SK-MEL-5 (cell line): ENCODE measurements at places on chromosomes 13 and 19. TPM values are rescaled to one million over a fixed set of nuclear protein-coding genes. Genes with fewer than 3 reads are reported as not detected.

Gene MCEMP1
- not detected in 2 replicates for total RNA-seq

Gene CPB2
- 0.55 and 0.93 TPM in 2 replicates for total RNA-seq

Gene ZNF699
- total RNA-seq: 4.2 and 5.6 TPM in 2 replicates

Gene MAG
- not detected in 2 replicates for total RNA-seq

Gene ZNF730
- total RNA-seq: 0.08 and 0.27 TPM in 2 replicates

Gene MYH14
- total RNA-seq: 15.1 and 22.2 TPM in 2 replicates

Gene CEACAM6
- 0.13 TPM in 1 of 2 replicates, not detected in the other for total RNA-seq

Gene SOX21
- total RNA-seq: 0.08 and 0.19 TPM in 2 replicates

Gene SPACA4
- total RNA-seq: not detected in 2 replicates

Gene FAM83E
- 0.34 TPM in 1 of 2 replicates, not detected in the other for total RNA-seq

Gene ZSCAN4
- not detected in 2 replicates for total RNA-seq

Gene GPATCH1
- 6.8 and 9.2 TPM in 2 replicates for total RNA-seq

Gene FLT1
- total RNA-seq: 0.03 and 0.18 TPM in 2 replicates

Gene EPS8L1
- 8.1 and 8.7 TPM in 2 replicates for total RNA-seq

Gene IGFL3
- total RNA-seq: not detected in 2 replicates

Gene OVOL3
- not detected in 2 replicates for total RNA-seq

Gene KLK8
- 0.96 TPM in 1 of 2 replicates, not detected in the other for total RNA-seq

Gene CDX2
- 2.5 and 4.4 TPM in 2 replicates for total RNA-seq

Gene PPFIA3
- total RNA-seq: 8.8 and 9.9 TPM in 2 replicates

Gene TBCB
- total RNA-seq: 181 and 190 TPM in 2 replicates

Gene TRPM4
- 3.4 and 3.5 TPM in 2 replicates for total RNA-seq

Gene FBXO27
- 0.32 and 1.0 TPM in 2 replicates for total RNA-seq

Gene PGPEP1
- 8.1 and 10.5 TPM in 2 replicates for total RNA-seq

Gene KIRREL2
- total RNA-seq: 1.7 and 2.4 TPM in 2 replicates

Gene C19orf85
- total RNA-seq: not detected in 2 replicates

Gene ATXN8OS
- total RNA-seq: not detected in 2 replicates

Gene FGF21
- not detected in 2 replicates for total RNA-seq

Gene ZNF665
- total RNA-seq: not detected in 2 replicates

Gene SIGLEC14
- total RNA-seq: not detected in 2 replicates

Gene LHB
- total RNA-seq: not detected in 2 replicates

Gene CBY2
- total RNA-seq: not detected in 2 replicates

Gene SLC6A16
- total RNA-seq: 0.05 TPM in 1 of 2 replicates, not detected in the other

Gene UQCRFS1
- 75.0 and 76.7 TPM in 2 replicates for total RNA-seq

Gene CEACAM21
- 0.21 TPM in 1 of 2 replicates, not detected in the other for total RNA-seq

Gene FBXO17
- 29.0 and 30.3 TPM in 2 replicates for total RNA-seq

Gene ZNF562
- 27.1 and 28.3 TPM in 2 replicates for total RNA-seq

Gene FXYD1
- total RNA-seq: not detected in 2 replicates

Gene TTC9B
- total RNA-seq: not detected in 2 replicates

Gene LGALS14
- total RNA-seq: not detected in 2 replicates

Gene GYS1
- total RNA-seq: 29.3 and 33.1 TPM in 2 replicates
